Glutamatergic neuron (in vitro differentiated cells): ENCODE measurements at places on chromosomes 12 and 14. TPM values are rescaled to one million over a fixed set of nuclear protein-coding genes. Genes with fewer than 3 reads are reported as not detected.

The SLCO1A2 gene
- total RNA-seq = 11.9 TPM

DNA sequence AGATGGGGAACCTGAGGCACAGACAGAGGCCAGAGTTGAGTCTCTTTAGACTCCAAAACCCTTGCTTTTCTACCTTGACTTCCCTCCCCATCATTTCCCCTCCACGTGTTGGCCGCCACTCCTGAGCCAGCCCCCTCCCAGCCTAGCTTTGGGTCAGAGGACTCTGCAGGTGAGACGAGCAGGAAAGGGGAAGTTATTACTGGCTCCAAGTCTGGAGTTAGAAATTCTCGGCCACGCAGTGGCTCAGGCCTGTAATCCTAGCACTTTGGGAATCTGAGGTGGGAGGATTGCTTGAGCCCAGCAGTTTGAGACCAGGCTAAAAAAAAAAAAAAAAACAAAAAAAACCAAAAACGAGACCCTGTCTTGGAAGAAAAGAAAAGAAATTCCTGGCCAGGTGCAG, 8.8 kb downstream of the VSX2 start:
- no peak for DNase-seq
- no peaks in the 10 kb centered on the region for H3K4me1 ChIP-seq
- H3K27ac ChIP-seq = no peak overlapping the region
- peaks cover 4% of the 10 kb centered on the region for H3K36me3 ChIP-seq
- H3K4me3 ChIP-seq = no peak overlapping the region
- H3K27me3 ChIP-seq = peaks cover 31% of the 10 kb centered on the region

DNA sequence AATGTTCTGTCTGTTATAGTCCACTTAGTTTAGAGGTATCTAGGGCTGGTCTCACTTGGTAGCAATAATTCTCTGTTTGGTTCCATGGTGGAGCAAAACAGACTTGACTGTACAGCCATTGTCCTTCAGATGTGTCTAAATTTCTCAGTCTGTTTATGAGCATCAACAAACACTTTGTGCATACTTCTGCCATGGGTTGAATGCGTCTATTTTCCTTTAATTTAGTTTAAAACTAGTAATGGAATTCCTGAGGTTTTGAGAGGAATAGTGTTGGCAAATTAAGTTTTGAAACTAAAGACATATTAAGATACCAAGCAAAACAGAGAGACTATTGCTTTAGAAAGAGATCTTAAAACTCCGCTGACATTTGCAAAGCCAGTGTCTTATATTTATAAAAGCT, 22.6 kb downstream of the FRS2 start:
- H3K36me3 ChIP-seq = peaks cover 10% of the 10 kb centered on the region
- no peak overlapping the region for H3K27ac ChIP-seq
- H3K4me3 ChIP-seq = no peak overlapping the region
- H3K4me1 ChIP-seq = no peaks in the 10 kb centered on the region
- H3K27me3 ChIP-seq = no peaks in the 10 kb centered on the region

- H3K4me1 ChIP-seq = peaks cover 9% of the 10 kb centered on the region
- peaks cover 6% of the 10 kb centered on the region for H3K36me3 ChIP-seq
- no peak overlapping the region for H3K4me3 ChIP-seq
- H3K27me3 ChIP-seq = peaks cover 2% of the 10 kb centered on the region
- no peak overlapping the region for H3K27ac ChIP-seq
Measured at GRCh38 chr12:131105736-131106348, 152.1 kb downstream of the ADGRD1 start.

GRCh38 chr14:97523936-97524335, 726.8 kb downstream of the VRK1 start:
- no peak for DNase-seq
- H3K27me3 ChIP-seq = peaks cover 2% of the 10 kb centered on the region
- no peak overlapping the region for H3K27ac ChIP-seq
- H3K4me1 ChIP-seq = no peaks in the 10 kb centered on the region
- no peak overlapping the region for H3K4me3 ChIP-seq

DNA sequence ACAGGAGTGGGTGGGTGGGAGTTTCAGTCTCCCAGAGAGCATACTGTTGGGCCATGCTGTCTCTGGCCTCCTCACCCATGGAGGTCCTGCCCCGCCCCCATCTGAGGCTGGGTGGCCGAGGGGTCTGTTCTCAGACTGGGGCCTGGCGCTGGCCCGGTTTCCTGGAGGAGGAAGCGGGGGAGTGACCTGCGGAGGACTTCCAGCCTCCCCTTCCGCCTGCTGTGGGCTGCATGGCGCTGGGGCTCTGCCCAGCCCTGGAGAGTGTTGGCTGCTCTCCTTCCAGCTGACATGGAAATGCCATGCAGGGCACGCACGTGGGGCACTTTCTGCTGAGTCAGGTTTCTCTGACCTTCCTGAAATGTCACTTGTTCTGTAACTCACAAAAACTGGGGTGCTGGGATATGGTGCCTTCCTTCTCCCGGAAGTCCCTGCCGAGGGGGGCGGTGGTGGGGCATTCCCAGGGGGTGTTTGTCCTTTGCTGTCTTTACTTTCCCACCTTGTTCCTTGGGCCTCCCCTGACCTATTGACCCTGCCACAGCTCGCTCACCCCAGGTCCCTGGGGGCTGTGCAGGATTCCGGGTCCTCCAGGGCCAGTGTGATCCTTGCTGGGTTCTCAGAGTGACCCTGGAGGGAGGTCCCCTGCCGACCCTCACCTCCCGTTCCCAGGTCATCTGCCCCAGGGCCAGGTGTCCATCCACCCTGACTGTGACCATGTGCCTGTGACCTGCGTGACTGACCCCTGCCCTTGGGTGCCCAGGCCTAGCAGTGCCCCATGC, 23.6 kb downstream of the PACS2 start:
- peaks cover 19% of the 10 kb centered on the region for H3K27me3 ChIP-seq
- no peak overlapping the region for H3K4me3 ChIP-seq
- H3K4me1 ChIP-seq = peaks cover 30% of the 10 kb centered on the region
- no peak overlapping the region for H3K27ac ChIP-seq

DNA sequence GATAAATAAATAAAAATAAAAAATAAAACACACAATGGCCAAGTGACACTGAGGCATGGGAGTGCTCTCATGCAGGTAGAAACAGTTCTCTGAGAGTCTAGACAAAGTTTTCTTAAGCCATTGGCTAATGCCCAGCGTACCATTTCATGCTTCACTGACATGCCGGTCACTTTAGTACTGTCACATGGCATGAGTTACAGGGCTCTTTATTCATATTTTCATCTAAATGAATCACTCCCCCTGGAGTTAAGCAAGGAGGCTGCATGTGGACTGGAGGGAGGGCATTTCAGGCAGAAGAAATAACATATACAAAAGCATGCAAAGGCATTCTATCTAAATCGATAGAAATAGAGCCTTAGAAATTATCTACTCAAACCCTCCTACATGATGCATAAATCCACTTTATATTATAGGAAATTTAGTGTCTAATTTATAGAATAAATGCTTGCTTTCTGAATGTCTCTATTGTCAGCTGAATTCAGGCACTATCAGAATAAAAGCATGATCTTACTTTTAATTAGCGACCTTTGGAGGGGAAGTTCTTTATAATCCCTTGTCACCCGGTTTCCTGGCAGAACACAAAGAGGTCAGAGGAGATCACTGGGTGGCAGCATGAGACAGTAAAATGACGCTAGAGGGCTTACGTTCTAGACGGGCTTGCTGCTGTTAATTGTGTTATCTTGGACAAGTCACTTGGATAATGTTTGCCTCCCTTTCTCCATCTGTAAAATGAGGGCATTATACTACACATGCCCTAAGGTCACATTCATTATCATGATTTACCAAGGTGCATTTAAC, 17.5 kb downstream of the DYRK4 start:
- no peaks in the 10 kb centered on the region for H3K27me3 ChIP-seq
- no peak overlapping the region for H3K27ac ChIP-seq
- H3K36me3 ChIP-seq = no peaks in the 10 kb centered on the region
- no peak overlapping the region for H3K4me3 ChIP-seq
- no peak for DNase-seq
- peaks cover 5% of the 10 kb centered on the region for H3K4me1 ChIP-seq
